Activated T-helper 2 cell treated with anti-CD3 and anti-CD28 coated beads, Interferon-gamma antibody, Interleukin-2, Interleukin-4, amounts not matched to agents 10 μg/mL and 5 μg/mL and 100 μg/mL, durations not matched to agents 14 hours and 24 hours and 36 hours (primary cell): ENCODE measurements at places on chromosomes 11 and 22. TPM values are rescaled to one million over a fixed set of nuclear protein-coding genes. Genes with fewer than 3 reads are reported as not detected.

Gene SSH3
- total RNA-seq: 12.1 and 16.2 TPM in 2 replicates

Gene POU2F3
- total RNA-seq: not detected in 2 replicates

Gene GSTP1
- 339 and 344 TPM in 2 replicates for total RNA-seq

Gene PRR14L
- 54.2 and 58.0 TPM in 2 replicates for total RNA-seq

Gene CSNK2A3
- total RNA-seq: 1.2 and 1.7 TPM in 2 replicates

Gene DLAT
- 47.2 and 47.3 TPM in 2 replicates for total RNA-seq

Gene ASCL2
- total RNA-seq: 0.23 and 0.25 TPM in 2 replicates

Gene MARK2
- 36.5 and 38.8 TPM in 2 replicates for total RNA-seq

Gene ARVCF
- 3.4 and 3.9 TPM in 2 replicates for total RNA-seq

Gene KCNQ1OT1
- 0.68 and 0.74 TPM in 2 replicates for total RNA-seq

Gene FTH1
- 568 and 585 TPM in 2 replicates for total RNA-seq

- no peak overlapping the region for H3K27ac ChIP-seq
- DNase-seq: no peak
- peaks cover 1% of the 10 kb centered on the region for H3K4me1 ChIP-seq
- peaks cover 18% of the 10 kb centered on the region for H3K27me3 ChIP-seq
Measured at GRCh38 chr11:82776377-82776776, 42.7 kb upstream of the FAM181B start.

- H3K27ac ChIP-seq: no peak overlapping the region
- DNase-seq: no peak
- H3K4me1 ChIP-seq: no peaks in the 10 kb centered on the region
- H3K36me3 ChIP-seq: no peaks in the 10 kb centered on the region
- peaks cover 14% of the 10 kb centered on the region for H3K27me3 ChIP-seq
Measured at GRCh38 chr22:28992565-28993356, 68.9 kb downstream of the C22orf31 start.

GRCh38 chr11:47483457-47483856 lies 34.5 kb upstream of the RAPSN start:
- peaks cover 80% of the 10 kb centered on the region for H3K36me3 ChIP-seq
- H3K4me1 ChIP-seq: peaks cover 13% of the 10 kb centered on the region
- H3K27me3 ChIP-seq: no peaks in the 10 kb centered on the region
- H3K4me3 ChIP-seq: no peak overlapping the region
- no peak overlapping the region for H3K27ac ChIP-seq
- DNase-seq: no peak

- no peaks in the 10 kb centered on the region for H3K27me3 ChIP-seq
- no peaks in the 10 kb centered on the region for H3K4me1 ChIP-seq
- H3K4me3 ChIP-seq: no peak overlapping the region
- no peak for DNase-seq
Measured at GRCh38 chr11:121881806-121882205, 234.2 kb downstream of the BLID start.

DNA sequence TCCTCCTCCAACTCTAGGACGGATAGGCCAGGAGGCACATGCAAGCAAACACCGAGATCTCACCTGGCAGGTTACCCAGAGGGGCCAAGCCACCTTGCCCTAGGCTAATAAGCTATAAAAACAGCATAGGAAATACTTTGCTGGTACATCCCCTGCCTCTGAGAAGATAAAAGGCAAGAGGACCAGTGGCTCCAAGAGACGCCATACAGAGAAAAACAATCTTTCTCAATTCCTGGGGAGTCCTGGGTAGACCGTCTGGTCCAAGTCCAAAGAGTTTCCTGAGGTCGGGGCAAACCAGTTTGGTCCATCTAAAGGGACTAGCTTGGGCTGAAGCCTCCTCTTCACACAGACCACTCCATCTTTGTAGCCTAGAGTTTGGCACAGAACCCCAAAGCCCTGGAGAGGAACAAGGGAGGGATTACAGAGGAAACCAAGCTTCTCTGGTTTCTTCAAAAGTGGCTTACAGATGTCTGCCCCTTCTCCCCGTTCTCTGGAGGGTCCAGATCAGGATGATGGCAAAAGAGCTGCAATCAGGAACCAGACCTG lies 40.4 kb downstream of the NUMA1 start:
- H3K36me3 ChIP-seq: peaks cover 32% of the 10 kb centered on the region
- H3K27ac ChIP-seq: no peak overlapping the region
- no peaks in the 10 kb centered on the region for H3K27me3 ChIP-seq
- H3K4me3 ChIP-seq: no peak overlapping the region
- no peak for DNase-seq

DNA sequence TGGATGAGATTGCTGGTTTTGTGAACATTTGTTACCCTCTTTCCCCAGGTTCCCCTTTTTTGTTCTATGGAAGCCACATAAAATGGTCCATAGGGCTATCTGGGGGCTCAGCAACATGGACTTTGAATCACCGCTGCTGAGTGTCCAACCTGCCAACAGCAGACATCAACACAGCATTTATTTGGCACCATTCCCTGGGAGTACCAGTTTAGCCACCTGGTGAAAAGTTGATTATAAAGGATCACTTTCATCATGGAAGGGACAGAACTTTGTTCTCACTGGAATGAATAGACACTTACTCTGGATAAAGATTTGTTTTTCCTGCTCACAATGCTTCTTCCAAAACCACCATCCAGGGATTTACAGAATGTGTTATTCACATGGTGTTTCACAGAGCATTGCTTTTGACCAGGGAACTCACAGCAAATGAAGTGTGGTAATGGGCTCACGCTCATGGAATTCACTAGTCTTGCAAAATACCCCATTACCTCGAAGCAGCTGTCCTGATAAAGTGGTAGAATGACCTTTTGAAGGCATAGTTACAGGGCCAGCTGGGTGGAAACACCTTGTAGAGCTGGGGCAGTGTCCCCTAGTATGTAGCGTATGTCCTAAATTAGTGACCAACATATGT lies 43.9 kb downstream of the ADM start:
- H3K27me3 ChIP-seq: peaks cover 16% of the 10 kb centered on the region
- H3K36me3 ChIP-seq: no peaks in the 10 kb centered on the region
- no peak overlapping the region for H3K27ac ChIP-seq
- no peaks in the 10 kb centered on the region for H3K4me1 ChIP-seq

- peaks cover 35% of the 10 kb centered on the region for H3K36me3 ChIP-seq
- H3K4me1 ChIP-seq: peaks cover 22% of the 10 kb centered on the region
- no peak for DNase-seq
- H3K27ac ChIP-seq: no peak overlapping the region
- H3K4me3 ChIP-seq: peak overlapping the region; percentile 69
- H3K27me3 ChIP-seq: no peaks in the 10 kb centered on the region
Measured at GRCh38 chr11:9386901-9387300, 2.4 kb downstream of the IPO7 start.

DNA sequence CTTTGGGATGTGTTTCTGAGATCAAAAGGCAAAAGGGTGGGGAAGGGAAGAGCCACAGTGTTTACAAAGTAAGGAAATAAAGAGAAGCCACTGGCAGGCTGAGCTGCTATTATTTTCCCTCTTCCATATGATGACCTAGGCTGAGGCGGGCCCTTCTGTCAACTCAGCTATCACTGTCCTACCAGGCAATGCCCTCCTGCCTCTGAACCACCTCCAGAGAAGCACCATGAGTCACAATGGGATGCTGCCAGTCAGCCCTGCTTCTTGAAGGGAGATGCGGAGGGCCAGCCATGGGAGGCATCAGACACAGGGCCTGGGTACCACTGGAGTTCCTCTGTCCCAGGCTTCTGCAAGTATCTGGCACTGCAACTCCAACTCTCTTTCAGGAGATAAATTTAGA lies 107.9 kb upstream of the BID start:
- no peaks in the 10 kb centered on the region for H3K27me3 ChIP-seq
- H3K27ac ChIP-seq: no peak overlapping the region
- H3K4me3 ChIP-seq: no peak overlapping the region

DNA sequence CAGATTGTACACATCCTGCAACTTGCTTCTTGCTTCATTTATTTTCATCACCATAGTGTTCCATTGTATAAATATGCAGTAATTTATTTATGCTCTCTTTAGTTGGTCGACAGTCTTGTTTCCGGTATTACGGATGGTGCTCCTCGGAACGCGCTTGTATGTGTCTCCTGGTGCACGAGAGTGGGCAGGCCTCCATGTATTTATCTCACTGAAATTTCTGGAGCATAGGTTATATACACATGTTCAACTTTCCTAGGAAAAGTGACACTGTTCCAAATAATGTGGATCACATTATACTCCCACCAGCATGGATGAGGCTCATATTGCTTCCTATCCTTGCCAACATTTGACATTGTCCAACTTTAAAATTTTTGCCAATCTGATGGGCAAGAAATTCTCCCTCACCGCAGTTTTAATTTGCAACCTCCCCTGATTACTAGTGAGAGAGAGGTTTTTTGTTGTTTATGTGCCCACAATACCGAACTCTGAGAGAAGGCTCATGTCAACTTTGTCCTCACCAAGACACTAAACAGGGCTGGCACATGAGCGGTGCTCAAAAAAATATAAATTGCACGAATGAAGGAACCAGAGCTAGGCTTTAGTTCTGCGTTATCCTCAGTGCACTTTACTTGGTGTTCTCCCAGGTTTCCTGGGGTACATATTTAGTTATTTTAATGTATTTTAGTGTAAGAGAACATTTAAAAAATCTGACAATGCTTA lies 3.8 kb downstream of the CSNK2A3 start:
- no peaks in the 10 kb centered on the region for H3K27me3 ChIP-seq
- no peak overlapping the region for H3K4me3 ChIP-seq

DNA sequence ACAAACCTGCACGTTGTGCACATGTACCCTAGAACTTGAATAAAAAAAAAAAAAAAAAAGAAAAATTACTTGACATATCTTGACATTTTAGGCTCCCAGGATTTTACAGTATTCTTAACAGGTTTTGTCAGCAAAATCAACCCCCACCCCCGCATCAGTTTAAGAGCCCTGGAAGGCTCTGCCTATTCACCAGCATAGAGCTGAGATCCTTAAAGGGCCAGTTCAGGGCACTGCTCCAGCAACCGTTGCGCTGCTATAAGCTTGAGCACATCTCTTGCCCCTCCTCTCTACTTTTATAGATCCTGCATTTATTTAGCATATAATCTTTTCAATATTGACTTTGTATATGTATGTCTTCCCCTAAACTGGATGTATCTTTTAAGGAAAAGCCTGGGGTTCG lies 697 bp upstream of the PAFAH1B2 start:
- DNase-seq: peak; percentile 10
- H3K4me1 ChIP-seq: peaks cover 38% of the 10 kb centered on the region
- H3K4me3 ChIP-seq: peak overlapping the region; percentile 100
- H3K27ac ChIP-seq: peak overlapping the region; percentile 88

DNA sequence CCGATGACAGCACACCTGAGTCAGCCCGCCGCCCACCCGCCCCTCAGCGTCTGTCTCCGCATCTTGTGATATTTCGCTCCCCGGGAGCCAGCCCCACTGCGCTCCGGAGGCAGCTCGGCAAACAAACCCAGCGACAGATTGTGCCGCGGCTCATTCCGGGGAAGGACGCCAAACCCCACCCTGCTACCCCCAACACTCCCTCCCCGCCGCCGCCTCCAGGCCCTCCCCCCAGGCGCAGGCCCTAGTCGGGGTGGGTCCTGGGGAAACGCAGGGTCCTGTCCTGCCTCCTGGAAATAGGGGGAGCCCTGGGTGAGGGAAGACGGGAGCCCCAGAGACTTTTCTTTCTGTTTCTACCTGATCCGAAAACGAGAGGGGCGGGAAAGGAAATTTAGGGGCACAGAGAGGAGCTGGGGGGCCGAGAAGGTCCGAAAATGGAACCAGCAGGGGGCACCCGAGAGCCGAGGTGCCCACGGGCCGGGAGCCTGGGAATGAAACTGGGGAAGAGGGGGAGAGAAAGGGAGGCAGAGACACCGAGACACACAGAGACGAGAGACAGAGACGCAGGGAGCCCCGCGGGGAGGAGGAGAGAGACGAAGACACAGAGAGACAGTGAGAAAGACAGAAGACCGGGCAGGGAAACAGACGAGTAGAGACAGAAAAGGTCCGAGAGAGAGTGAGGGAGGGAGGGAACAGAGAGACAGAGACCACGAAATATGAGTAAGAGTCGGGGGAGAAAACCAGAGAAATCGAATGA lies 1.7 kb upstream of the RTN4RL2 start:
- H3K36me3 ChIP-seq: no peaks in the 10 kb centered on the region
- H3K27ac ChIP-seq: no peak overlapping the region
- H3K4me1 ChIP-seq: peaks cover 22% of the 10 kb centered on the region
- peak overlapping the region; percentile 81 for H3K4me3 ChIP-seq
- no peak for DNase-seq

GRCh38 chr11:84993386-84993785 lies 633.8 kb downstream of the DLG2 start:
- no peaks in the 10 kb centered on the region for H3K27me3 ChIP-seq
- no peak for DNase-seq
- H3K4me1 ChIP-seq: no peaks in the 10 kb centered on the region
- no peaks in the 10 kb centered on the region for H3K36me3 ChIP-seq

DNA sequence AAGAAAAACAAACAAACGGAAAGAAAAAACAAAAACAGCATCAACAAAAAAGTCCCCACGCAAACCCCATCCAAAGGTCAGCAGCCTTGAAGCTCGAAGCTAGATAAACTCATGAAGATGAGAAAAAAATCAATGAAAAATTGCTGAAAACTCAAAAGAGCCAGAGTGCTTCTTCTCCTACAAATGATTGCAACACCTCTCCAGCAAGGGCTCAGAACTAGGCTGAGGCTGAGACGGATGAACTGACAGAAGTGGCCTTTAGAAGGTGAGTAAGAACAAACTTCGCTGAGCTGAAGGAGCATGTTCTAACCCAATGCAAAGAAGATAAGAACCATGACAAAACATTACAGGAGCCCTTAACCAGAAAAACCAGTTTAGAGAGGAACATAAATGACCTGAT lies 18.4 kb upstream of the FTH1 start:
- no peak overlapping the region for H3K27ac ChIP-seq
- no peak overlapping the region for H3K4me3 ChIP-seq
- H3K4me1 ChIP-seq: no peaks in the 10 kb centered on the region
- peaks cover 3% of the 10 kb centered on the region for H3K36me3 ChIP-seq
- DNase-seq: no peak
- peaks cover 30% of the 10 kb centered on the region for H3K27me3 ChIP-seq

DNA sequence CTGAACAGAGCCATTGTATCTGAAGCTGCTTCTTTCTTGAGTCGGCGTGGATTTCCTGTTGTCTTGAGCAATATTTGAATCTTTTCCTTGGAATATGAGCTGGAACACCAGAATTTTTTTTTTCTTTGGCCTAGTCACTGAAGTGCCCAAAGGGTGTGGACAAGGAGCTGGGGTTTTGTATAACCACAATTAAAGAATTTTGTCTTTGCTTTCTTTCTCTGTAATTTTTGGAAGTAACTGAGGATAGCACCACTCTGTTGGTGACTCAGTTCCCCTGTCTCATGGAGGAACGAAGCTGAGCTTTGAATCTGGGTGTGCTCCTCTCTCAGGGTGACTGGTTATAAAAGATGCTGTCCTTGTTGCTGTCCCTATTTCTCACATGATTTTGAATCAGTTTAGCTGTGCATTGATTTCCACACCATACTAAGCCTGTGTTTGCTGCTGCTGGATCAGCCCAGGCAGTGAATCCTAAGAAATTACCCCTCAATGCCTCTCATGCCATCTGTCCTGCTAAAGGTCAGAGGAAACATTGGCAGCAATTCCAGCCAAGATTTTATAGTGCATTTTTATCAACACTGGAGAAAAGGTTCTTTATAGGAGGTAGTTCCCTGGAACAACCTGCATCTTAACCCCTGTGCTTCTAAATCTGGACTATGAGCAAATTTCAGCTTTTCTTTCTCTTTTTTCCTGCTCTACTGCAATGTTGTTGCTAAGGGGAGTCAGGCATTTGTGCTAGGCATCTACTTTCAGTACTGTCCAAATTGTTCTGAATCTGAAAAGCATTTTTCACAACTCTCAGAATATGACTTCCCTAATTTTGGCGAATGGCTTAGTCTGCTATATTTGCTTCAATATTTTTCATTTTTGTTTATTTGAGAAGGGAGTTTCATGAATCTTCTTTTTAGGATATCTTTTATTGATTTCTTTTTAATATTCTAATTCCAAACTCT lies 540.8 kb downstream of the SOX6 start:
- H3K27me3 ChIP-seq: no peaks in the 10 kb centered on the region
- H3K27ac ChIP-seq: peak overlapping the region; percentile 76
- DNase-seq: no peak
